ENCODE measurements at places on chromosomes 12 and 14. TPM values are rescaled to one million over a fixed set of nuclear protein-coding genes. Genes with fewer than 3 reads are reported as not detected.

Gene GNS
- total RNA-seq = 135 TPM

Gene TSPAN19
- total RNA-seq = under 0.01 TPM

Gene FITM1
- 0.37 TPM for total RNA-seq

Gene ALX1
- 6.8 TPM for total RNA-seq

Gene BCL2L14
- total RNA-seq = not detected

Gene IFNG
- not detected for total RNA-seq

Gene KLRK1
- total RNA-seq = not detected
